ENCODE measurements at places on chromosomes 3 and 15.

GRCh38 chr15:101027273-101027901, 108.2 kb downstream of the LRRK1 start:
- DNase-seq: peak; percentile 31

- DNase-seq: no peak
These were observed 101.7 kb downstream of the IL1RAP start for GRCh38 chr3:190615607-190616006.

DNA sequence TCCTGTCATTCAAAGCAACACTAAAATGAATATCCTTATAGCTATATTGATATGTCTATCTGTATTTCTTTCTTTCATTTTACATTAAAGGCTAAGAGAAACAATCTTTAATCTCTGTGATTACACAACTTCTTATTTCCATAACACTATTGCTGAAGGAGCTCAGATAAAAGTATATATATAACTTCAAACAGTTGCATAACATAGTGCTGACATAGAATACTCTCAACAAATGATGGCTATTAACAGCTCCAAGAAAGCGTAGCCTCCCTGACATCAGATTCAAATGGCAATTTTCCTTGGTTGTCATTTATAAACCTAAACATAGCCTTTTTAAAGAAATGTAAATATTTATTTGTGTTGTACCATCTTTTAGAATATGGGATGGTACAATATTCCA, 116.6 kb upstream of the PTPRG start:
- no peak for DNase-seq

DNA sequence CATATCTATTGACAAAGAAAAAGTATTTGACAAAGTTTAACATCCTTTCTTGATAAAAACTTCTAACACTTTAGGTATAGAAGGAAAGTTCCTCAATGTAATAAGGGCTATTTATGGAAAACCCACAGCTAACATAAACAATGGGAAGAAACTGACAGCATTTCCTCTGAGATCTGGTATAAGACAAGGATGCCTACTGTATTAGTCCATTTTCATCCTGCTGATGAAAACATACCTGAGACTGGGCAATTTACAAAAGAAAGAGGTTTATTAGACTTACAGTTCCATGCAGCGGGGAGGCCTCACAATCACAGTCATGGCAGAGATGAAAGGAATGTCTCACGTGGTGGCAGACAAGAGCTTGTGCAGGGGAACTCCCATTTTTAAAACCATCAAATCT, 17.8 kb upstream of the CLDN1 start:
- DNase-seq: no peak

- DNase-seq: no peak
These were observed 23.0 kb downstream of the NMNAT3 start for GRCh38 chr3:139654637-139655365.

- DNase-seq: peak; percentile 28
These were observed 3.2 kb downstream of the TNIK start for GRCh38 chr3:171456765-171457606.

DNA sequence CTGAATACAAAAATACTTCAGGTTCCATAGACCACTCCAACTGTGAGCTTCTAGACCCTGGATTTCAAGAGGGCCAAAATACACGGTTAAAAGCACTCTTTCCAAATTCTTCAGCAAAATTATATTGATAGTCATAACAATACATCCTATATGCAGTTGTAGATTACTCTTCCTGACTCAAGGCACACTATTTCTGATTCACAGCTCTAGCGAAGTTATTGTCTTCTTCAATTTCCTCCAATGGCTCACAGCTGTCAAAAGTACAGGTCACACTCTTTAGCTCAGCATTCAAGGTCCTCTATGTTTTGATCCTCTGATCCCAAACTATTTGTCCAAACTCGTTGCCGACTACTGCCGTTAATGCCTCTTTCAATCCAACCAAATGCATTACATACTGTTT, 13.5 kb upstream of the CCDC80 start:
- no peak for DNase-seq

- DNase-seq: peak; percentile 72
These were observed 756 bp downstream of the CLPX start for GRCh38 chr15:65184305-65184867.

DNA sequence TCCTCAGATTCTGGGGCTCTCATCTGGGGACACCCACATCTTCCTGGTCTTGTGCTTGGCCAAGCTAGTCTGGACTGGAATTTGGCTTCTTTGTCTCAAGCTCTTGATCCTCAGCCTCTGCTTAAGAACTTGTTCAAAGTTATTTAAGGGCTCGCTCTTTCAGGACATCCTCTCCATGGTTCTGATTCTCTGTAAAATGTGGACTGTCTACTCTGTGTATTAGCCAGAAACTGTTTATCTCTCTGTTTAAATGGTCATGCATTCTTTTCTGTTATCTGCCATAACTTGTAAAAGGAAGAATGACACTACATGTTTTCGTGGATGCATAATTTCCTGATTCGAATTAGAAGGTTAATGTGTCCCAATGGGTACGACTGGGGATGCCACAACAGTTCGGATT, 79.4 kb downstream of the COL6A5 start:
- DNase-seq: no peak

GRCh38 chr3:9214185-9214584, 35.3 kb downstream of the SRGAP3 start:
- DNase-seq: no peak

GRCh38 chr3:36493051-36493450, 112.7 kb downstream of the STAC start:
- no peak for DNase-seq

DNA sequence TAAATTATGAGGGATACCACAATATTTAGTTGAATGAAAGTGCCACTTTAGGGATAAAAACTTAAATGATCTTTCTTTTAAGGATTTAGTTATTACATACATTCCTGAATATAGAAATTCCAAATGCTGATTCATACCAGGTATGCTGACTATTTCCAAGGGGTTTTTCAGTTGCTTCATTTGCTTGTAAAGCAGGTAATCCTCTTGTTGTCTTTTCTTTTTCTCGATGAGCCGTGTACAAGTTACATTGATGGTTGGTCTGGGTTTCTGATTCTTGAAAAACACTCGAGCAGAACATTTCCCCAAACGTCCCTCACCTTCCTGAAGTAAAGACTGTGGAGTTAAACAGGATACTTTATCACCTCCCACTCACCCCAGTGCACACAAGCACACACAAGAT, 21.7 kb downstream of the RARRES1 start:
- DNase-seq: no peak

GRCh38 chr3:149808209-149808829, 4.7 kb upstream of the RNF13 start:
- peak; percentile 57 for DNase-seq

DNA sequence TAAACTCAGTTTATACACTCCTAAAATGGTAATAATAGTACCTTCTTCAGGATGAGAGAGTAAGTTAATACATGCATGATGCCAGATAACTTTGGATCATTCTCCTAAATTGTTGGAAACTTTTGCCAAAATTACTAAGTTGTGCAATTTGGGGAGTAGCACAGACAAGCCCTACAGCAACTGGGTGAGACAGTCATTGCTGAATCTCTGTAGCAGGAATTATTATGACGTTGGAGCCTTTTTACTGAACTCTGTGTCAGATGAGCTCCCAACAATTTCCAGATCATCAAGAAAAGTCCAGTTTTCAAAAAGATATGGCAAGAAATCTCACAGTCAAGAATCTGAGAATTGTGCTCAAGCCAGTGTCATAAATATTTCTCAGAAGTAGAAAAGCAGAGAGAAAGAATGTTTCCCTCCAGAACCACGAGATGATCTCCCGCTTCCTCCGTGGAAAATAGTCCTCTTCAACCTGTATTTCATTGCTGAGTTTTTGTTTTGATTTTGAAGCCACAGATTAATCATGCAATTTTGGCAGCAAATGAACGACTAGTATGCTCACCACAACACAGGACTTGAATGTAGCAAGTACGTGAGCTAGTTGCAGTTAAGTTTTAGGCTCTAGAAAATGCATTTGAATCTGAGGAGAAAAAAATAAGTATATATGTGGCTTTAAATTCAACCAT, 485.4 kb downstream of the CNTN6 start:
- DNase-seq: no peak

GRCh38 chr15:95836536-95836935, 494.0 kb upstream of the NR2F2 start:
- no peak for DNase-seq

DNA sequence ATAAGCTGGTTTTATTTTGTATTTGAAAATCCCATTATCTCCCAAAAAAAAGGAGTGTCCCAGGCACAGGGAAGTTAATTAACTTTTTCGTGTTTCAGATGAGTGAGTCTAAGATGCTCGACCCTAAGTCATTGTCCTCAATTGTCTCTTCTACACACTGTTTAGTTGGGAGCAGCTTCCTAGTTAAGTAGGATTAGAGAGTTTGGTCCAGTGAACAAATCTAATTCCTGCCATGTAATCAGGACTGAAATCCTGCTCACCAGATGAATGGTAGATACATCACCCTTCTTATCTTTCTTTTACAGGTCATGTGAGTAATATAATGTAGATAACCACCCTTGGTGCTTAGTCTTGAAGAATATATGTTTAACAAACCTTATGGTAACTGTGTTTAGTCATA, 228.9 kb upstream of the MANF start:
- no peak for DNase-seq

DNA sequence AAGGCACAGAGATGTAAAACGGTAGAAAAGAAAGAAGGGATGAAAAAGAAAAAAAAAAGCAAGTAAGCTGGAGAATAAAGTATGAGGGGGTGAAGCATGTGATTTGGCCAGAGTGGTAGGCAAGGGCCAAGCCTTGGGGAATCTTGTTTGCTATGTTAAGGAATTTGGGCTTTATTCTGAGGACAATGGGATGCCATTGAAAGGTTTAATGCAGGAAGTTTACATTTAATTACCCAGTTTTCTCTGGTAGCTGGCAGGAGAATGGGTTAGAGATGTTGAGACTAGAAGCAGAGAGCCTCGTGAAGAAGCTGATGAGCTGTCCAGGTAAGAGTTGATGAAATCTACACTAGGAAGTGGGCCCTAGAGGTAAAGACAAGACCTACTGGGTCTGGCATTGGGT, 455.9 kb downstream of the PDCD6IP start:
- no peak for DNase-seq

- DNase-seq: no peak
These were observed 57.6 kb upstream of the BCL6 start for GRCh38 chr3:187802928-187803259.

DNA sequence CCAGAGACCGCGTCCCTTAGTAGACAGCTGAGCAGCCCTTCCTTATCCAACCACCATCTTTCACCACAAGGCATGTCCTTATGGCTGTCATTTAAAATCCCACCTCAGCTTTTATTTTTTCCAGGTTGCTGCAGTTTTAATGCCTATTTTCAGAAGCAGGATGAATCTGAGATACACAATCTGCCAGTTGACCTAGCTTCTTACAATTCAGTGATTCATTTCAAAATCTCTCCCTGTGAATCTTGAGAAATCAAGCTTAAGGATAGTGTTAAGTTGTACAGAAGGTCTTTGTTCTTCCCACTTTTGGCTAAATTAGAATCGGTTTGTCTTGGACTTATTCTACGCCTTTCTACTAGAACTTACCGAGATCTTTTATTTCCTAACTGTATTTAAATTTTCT, 522.3 kb upstream of the CFAP20DC start:
- DNase-seq: no peak

DNA sequence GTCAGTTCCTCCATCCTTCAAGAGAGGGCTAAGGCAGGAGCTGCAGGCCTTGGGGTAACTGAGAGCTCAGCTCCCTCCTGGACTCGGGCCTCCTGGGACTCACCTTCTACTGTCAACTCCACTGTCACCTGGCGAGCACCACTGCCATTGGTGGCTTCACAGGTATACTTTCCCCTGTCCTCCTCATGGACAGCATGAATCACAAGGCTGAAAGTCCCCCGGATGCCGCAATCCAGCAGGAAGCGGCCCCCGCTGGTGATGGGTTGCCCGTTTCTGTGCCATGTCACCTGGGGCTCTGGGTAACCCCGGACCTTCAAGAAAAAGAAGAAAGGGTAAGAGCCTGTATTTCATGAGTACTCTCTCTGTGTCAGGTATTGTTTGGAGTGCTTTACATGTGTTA, 131.9 kb downstream of the MYLK start:
- no peak for DNase-seq

GRCh38 chr15:56920367-56920627, 1.9 kb downstream of the TCF12 start:
- no peak for DNase-seq

DNA sequence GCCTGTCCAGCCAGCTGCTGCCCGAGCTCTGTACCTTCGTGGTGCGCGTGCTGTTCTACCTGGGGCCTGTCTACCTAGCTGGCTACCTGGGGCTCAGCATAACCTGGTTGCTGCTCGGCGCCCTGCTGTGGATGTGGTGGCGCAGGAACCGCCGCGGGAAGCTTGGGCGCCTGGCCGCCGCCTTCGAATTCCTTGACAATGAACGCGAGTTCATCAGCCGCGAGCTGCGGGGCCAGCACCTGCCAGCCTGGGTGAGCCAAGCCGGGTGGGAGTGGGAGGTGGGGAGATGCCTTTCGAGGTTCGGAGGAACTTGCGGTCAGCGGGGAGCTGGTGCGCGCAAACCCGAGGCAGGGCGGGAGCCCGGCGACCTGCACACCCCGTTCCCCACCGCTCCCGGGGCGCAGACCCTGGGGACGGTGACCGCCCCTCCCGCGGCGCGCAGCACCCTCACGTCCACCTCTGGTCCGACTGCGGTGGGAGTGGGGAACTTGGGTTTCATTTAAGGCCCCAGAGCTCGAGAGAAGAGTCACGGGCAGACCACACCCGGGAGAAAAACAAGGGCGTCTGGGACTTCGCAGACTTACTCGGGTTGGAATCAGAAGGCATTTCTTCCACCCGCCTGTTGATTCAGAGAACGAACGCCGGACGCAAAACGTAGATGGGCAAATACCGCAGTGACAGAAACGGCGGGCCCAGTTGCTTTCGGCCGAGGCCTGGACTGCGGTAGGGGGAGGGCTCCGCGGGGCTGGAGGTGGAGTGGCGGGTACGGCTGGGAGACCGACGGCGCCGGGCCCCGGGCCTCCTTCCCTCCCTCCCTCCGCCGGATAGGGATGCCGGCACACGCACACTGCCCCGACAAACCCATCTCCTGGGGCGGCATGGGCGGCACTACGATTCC, 708 bp downstream of the ESYT3 start:
- DNase-seq: no peak

DNA sequence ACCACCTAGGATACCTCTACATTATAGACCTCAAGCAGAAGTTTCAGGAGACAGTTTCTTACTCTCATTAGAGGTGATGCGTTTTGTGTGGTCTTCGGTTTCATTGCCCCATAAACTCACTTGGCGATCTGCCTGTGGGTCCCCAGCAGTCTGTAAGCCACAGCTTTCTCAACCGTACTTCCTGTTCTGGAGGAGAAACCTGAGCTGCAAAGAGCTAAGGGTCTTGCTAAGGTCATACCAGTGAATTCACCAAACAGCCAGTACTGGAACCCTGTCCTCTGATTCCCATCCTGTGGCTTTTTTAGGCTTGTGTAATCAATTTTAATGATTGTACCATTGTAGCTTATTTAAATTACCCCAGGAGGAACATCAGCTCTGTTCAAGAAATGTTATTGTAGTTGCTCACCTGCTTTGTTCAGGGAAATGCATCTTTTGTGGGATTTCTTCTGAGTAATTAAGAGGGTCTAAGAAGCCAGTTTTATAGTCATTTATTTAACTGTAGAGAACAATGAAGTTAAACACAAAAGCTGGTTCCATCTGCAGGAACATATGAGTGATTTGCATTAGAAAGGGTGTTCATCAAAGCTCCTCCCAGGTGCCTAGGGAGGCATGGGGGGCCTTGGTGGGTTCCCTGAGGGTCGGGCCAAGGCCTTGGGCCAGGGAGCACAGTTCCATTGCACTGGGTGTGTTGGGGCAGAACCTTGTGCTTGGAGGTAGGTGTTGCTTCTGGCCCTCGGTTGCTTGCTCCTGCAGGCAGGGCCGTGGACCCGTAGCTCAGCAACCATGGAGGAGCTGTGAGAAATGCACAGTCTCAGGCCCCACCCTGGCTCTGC, 69.6 kb downstream of the APBA2 start:
- DNase-seq: no peak

All from left ventricle myocardium superior (tissue), 1 donor.